Hematopoietic multipotent progenitor cell treated with erythropoietin and hydrocortisone succinate and interleukin-3 and kit ligand, for 6 days (in vitro differentiated cells): ENCODE measurements at places on chromosomes 7 and 10.

DNA sequence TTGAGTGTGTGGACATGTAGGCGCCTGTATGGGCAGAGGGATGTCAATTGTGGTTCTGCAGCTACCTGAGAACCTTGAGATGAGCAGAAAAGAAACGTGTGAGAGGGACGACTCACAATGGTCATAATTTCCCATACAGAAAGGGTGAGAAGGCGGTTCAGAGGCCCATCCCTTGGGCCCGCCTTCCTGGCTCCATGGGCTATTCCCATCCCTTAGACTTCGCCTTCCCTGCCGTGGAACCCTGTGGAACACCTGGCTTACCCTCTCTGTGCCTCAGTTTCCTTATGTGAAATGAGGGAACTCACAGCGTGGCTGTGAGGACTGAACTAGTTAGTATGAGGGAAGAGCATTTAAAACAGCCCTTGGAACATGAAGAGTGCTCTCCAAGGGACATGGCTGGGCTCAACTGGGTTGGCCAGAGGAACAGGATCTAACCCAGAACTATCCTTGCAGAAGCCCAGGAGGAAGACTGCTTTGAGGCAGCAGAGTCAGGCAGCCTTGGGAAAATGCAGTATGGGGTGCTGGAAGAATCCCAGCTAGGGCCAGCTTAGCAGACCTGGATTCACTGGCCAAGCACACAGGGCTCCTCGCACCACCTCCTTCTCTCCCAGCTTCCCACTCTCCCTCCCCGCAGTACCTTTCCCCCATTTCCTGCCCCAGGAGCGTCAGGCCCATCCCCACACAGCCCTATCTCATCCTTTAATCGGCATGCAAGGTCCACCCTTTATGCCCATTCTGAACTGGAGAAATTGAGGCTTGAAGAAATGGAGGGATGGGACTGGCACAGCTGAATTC lies 11.1 kb upstream of the ZMIZ1 start:
- DNase-seq = no peak

DNA sequence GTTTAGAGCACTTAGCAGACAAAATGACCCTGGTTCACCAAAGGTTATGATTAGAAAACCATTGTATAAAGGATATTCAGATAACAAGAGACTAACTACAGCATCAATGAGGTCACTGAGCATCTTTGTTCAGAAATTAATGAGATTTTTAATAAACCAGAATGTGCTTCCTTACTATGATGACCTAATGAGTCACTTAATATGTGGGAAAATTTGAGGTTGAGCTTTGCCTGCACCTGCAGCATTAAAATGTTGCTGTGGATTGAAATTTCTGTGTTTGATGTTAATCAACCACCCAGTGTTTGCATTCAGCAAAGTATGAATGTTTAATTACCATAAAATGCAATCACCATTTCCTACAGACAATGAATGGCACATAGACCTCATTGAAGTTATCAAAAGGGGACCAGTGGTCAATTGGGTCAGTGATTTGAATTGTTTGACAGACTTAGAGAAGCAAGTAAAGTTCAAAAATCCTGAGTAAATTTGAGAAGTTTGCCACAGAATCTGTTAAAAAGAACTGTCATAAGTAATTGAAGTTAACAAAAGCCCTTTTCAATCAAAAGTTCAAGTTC lies 45.8 kb downstream of the EXOC6 start:
- no peak for DNase-seq

GRCh38 chr10:50394832-50395231 lies 143.5 kb upstream of the ASAH2 start:
- peak; percentile 38 for DNase-seq

DNA sequence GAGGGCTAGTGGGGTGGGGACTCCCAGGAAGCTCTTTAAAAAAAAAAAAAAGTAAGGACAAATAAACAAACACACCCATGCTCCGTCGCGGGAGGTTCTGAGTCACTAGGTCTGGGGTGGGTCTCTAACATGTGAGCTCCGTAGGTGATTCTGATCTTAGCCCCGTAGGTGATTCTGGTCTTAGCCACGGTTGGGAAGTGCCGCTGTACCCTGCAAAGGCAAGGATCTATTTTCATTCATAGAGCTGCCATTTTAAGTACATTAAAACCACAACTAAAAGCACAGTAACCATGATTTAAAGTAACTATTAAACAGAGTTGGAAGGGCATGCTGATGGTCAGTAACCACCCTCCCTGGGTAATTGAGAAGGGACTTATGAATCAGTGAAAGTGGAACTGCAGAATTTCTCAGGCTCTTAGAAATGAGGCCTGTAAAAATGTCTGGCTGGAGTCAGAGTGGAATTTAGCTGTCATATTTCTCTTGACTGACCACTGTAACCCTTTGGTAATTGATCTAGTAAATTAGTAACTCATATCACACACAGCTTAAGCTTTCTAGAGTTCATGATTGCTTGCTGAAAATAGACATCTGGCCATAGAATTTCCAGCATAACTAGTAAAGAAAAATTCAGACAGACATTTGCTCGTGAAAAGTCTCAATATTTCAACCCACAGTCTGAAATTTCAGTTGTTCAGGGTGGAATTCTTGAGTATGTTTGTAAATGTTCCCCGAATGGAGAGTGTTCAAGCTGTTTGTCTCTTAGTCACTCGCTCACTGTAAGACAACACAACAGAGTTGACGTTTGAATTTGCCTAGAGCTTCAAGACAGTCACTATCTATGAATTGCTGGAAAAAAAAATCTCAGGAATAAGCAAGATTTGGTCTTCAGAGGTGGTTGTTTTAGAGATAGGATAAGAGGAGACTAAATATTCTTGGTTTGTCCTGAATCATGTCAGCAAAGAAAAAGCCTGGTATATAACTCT lies 34.2 kb upstream of the TCF7L2 start:
- DNase-seq = no peak

- DNase-seq = no peak
Observed at GRCh38 chr7:157309988-157310668, 26.7 kb upstream of the DNAJB6 start.

DNA sequence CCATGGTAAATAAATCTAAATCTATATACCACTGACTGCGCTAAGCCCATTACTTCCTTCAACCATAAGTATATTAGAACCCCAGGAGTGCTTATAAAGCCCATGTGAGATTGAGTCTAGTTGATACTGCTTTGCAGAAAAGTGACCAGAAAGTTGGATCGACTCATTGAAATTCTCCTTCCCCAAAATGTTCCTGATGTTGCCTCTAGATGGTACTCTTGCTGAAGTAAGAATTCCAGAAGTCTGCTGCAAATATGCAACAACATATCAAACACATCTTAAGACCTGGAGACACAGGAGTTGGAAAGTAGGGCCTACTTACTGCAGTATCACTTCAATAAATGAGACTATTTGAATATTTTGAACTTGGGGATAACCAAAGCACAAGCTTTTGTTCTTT lies 550.8 kb downstream of the IPMK start:
- DNase-seq = no peak

- DNase-seq = peak; percentile 18
Observed at GRCh38 chr10:60654813-60655464, 123.3 kb upstream of the CDK1 start.

DNA sequence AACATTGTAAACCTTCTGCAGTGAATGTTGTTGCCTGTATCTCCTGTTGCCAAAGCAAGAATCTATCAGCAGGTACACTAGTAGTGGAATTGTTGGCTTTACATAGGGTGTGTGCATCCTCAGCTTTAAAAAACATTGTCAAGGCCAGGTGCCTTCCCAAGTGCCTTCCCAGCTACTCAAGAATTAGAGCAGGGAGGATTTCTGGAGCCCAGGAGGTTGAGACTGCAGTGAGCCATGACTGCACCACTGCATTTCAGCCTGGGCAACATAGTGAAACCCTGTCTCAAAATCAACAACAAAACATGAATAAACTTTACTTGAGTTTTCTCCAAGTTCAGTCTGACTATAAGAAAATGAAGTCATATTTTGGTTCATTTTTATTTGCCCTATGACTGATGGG lies 217.3 kb downstream of the CCSER2 start:
- DNase-seq = no peak

GRCh38 chr10:49186613-49187012 lies 1.6 kb downstream of the TMEM273 start:
- DNase-seq = peak; percentile 20

- no peak for DNase-seq
Observed at GRCh38 chr10:92064506-92064905, 140.9 kb downstream of the BTAF1 start.

GRCh38 chr10:132944510-132944909 lies 2.1 kb upstream of the CFAP46 start:
- no peak for DNase-seq

DNA sequence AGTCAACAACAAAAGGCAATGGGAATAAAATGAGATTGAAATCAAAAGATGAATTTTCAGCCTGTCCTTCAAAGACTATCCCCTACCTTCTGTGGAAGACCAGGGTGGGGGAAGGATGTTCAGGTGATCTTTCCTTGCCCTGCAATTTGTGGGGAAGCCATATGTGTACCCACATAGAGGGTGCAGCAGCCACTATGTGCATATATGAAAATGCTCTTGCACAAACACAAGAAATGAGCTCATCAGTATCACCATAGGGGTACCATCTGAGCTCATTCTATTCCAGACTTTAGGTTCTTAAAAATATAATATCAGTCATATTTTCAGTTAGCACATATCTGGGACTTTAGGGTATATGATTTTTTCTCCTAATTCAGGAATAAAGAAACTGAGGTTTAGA lies 17.7 kb downstream of the GIMAP5 start:
- DNase-seq = no peak

DNA sequence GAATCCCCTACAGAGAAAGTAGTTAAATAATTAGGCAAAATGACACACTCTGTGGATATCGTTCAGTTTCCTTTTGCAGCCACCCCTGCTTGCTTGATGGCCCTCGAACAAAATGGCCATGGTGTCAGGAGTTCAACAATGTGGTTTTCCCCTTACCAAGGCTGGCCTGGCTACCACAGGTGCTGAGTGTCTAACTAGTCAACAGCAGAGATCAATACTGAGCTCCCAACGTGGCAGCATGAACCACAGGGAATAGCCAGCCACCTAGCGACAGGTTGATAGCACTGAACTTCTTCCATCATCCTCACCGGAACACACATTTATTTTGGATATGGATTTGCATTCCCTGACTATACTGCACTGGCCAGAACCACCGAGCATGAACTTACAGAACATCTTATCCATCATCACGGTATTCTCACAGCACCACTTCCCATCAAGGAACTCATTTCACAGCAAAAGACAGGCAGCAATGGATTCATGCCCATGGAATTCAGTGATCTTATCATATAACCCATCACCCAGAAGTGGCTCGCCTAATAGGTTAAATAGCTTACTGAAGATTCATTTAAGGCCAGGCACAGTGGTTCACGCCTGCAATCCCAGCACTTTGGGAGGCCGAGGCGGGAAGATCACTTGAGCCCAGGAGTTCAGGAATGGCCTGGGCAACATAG lies 6.3 kb downstream of the C10orf67 start:
- no peak for DNase-seq

- no peak for DNase-seq
Observed at GRCh38 chr7:18179093-18179492, 151.4 kb upstream of the PRPS1L1 start.

- no peak for DNase-seq
Observed at GRCh38 chr7:157616931-157617330, 280.1 kb downstream of the DNAJB6 start.

- peak; percentile 85 for DNase-seq
Observed at GRCh38 chr10:124035928-124036558, 57.4 kb downstream of the CHST15 start.

- DNase-seq = no peak
Observed at GRCh38 chr10:119947300-119947699, 54.8 kb downstream of the SEC23IP start.

GRCh38 chr10:4655879-4656278 lies 170.1 kb upstream of the AKR1E2 start:
- DNase-seq = no peak

- DNase-seq = no peak
Observed at GRCh38 chr7:42550706-42551470, 313.9 kb upstream of the GLI3 start.

DNA sequence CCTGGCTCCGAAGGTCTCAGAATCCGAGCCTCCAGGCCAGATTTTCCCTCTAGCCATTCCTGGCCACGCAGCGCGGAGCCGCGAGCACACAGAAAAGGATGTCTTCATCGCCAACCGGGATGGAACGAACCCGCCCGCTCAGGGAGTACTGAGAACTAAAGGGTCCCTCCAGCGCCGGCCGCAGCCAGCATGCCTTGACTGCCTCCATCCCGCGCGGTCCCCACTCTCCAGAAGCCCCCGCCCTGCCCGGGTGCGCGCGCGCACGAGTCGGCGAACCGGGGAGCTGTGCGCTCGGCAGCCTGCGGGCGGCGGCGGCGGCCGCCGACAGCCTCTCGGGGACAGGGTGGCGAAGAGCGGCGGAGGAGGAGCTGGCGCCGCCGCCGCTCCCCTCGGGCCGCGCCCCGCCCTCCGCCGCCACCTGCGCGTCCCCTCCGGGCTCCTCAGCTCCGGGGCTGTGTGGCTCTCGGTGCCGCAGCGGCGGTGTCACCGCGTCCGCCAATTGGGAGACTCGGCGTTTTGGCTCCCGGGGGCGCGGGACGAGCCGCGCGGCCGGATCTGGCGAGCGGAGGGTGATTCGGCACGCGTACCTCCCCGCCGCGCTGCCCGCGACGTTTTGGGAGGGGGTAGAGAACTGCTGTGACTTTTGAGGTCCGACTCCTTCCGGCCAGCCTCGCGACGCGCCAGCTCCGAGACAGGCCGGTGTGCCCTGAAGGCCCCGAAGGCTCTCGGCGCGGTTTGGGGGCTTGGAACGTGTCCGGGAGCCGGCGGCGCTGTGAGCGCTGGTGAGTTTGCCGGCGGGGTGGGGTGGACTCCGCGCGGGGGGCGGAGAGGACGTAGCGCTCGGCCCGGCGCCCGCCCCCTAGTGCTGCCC lies 453 bp upstream of the GALNT17 start:
- DNase-seq = no peak

GRCh38 chr7:149286811-149287400 lies 24.9 kb downstream of the ZNF783 start:
- DNase-seq = no peak

DNA sequence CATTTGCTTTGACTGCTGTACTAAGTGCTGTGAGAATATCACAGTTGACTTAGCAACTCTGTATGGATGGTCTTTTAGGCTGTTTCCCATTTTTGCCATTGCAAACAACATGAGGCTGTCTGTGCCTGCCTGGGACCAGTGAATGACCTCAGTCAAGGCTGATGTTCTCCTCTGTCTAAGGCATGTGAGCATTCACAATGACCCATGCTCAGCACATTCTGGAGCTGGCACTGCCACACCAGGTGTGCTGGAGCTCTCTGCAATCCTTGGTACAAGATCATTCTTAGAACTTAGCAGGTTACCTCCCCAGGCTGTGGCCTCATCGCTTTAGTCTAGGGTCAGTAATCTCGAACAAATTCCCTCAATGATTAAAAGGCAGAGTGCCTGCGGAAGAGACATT lies 61.9 kb downstream of the SH3PXD2A start:
- DNase-seq = no peak

DNA sequence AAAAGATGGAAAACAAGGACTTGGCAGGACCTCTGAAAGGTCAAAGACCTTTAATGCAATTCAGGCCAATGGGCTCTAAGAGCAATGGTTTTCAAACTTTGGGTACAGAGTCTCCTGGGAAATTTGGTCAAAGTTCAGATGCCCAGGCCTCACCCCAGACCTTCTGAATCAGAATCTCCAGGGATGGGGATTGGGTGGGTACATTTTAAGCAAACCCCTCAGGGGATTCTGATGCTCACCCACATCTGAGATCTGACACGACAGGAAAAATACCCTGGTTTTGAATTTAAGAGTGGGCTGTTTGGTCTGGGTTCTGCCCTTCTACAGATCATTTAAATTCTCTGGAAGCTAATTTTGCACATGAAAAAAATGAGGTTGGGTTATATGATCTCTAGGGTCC lies 214.8 kb upstream of the PLXNA4 start:
- DNase-seq = no peak
